ENCODE measurements at places on chromosomes 12 and 14. TPM values are rescaled to one million over a fixed set of nuclear protein-coding genes. Genes with fewer than 3 reads are reported as not detected.

GLIPR1L1 gene
- not detected for total RNA-seq

MYO1H gene
- not detected for total RNA-seq

RFLNA gene
- 19.7 TPM for total RNA-seq

TBC1D30 gene
- 7.4 TPM for total RNA-seq

GPR135 gene
- 3.7 TPM for total RNA-seq

POTEG gene
- not detected for total RNA-seq

LRRK2 gene
- 1.3 TPM for total RNA-seq

PPFIA2 gene
- total RNA-seq, result not detected

KRT74 gene
- total RNA-seq, result not detected

KRT6C gene
- not detected for total RNA-seq

PDE3A gene
- total RNA-seq, result 27.4 TPM

CLEC14A gene
- total RNA-seq, result 414 TPM

BDKRB1 gene
- total RNA-seq, result not detected

ASCL1 gene
- not detected for total RNA-seq

RTL1 gene
- not detected for total RNA-seq

GUCY2C gene
- not detected for total RNA-seq

DPPA3 gene
- not detected for total RNA-seq

GLI1 gene
- 1.1 TPM for total RNA-seq

NID2 gene
- 56.7 TPM for total RNA-seq

BATF gene
- not detected for total RNA-seq

TPPP2 gene
- not detected for total RNA-seq

PLXNC1 gene
- total RNA-seq, result 0.04 TPM

CABP1 gene
- 0.32 TPM for total RNA-seq

TAS2R46 gene
- 2.4 TPM for total RNA-seq

MIP gene
- total RNA-seq, result not detected

CD163L1 gene
- total RNA-seq, result 7.5 TPM

CNIH1 gene
- 125 TPM for total RNA-seq

VDR gene
- 0.48 TPM for total RNA-seq

LHX5 gene
- total RNA-seq, result not detected

RNASE4 gene
- 6.9 TPM for total RNA-seq

TAS2R10 gene
- total RNA-seq, result 0.66 TPM

DPF3 gene
- 8.1 TPM for total RNA-seq

TRIM9 gene
- not detected for total RNA-seq

ADAMTS20 gene
- not detected for total RNA-seq

TARBP2 gene
- 53.8 TPM for total RNA-seq

OR6C75 gene
- total RNA-seq, result not detected

EXD2 gene
- 18.6 TPM for total RNA-seq

ZFHX2 gene
- total RNA-seq, result 2.0 TPM

IAPP gene
- not detected for total RNA-seq

GNG2 gene
- not detected for total RNA-seq

PLEKHD1 gene
- not detected for total RNA-seq

TAS2R9 gene
- not detected for total RNA-seq
